ENCODE measurements at places on chromosomes 2 and 18. TPM values are rescaled to one million over a fixed set of nuclear protein-coding genes. Genes with fewer than 3 reads are reported as not detected.

TANC1 gene
- total RNA-seq, result 85.4 TPM

KLHL14 gene
- not detected for total RNA-seq

SATB2 gene
- 3.1 TPM for total RNA-seq

PROKR1 gene
- 0.23 TPM for total RNA-seq

NOTO gene
- total RNA-seq, result not detected

NR4A2 gene
- total RNA-seq, result 6.7 TPM

REG3A gene
- total RNA-seq, result not detected

MTX2 gene
- 29.0 TPM for total RNA-seq

REG3G gene
- not detected for total RNA-seq

IRS1 gene
- 23.4 TPM for total RNA-seq

HES6 gene
- 3.0 TPM for total RNA-seq

ABHD3 gene
- 5.3 TPM for total RNA-seq

PCARE gene
- total RNA-seq, result not detected

SKOR2 gene
- not detected for total RNA-seq

RFX8 gene
- total RNA-seq, result not detected

MBD1 gene
- 130 TPM for total RNA-seq

DPP4 gene
- total RNA-seq, result 6.4 TPM
